ENCODE measurements at places on chromosomes 1 and 21. TPM values are rescaled to one million over a fixed set of nuclear protein-coding genes. Genes with fewer than 3 reads are reported as not detected.

Gene UBE2G2
- polyA plus RNA-seq = 78.2 TPM

Gene DMBX1
- not detected for polyA plus RNA-seq

Gene PDZK1
- polyA plus RNA-seq = 199 TPM

Gene KRTAP26-1
- not detected for polyA plus RNA-seq

Gene HCN3
- polyA plus RNA-seq = 8.4 TPM

Gene GBP2
- polyA plus RNA-seq = 3.8 TPM

Gene IFI44L
- polyA plus RNA-seq = 6.6 TPM

Gene NBPF19
- 19.1 TPM for polyA plus RNA-seq

Gene KLHDC9
- polyA plus RNA-seq = 21.5 TPM

Gene FMN2
- polyA plus RNA-seq = 8.8 TPM

Gene SZRD1
- polyA plus RNA-seq = 104 TPM

Gene PODN
- polyA plus RNA-seq = 1.7 TPM

Gene CD34
- polyA plus RNA-seq = 79.5 TPM

Gene BEND5
- polyA plus RNA-seq = 29.2 TPM

Gene SERINC2
- polyA plus RNA-seq = 54.5 TPM

Gene PLA2G4A
- polyA plus RNA-seq = 8.5 TPM

Gene CFHR1
- 0.57 TPM for polyA plus RNA-seq

Gene SPRR3
- 0.18 TPM for polyA plus RNA-seq

Gene NBPF4
- not detected for polyA plus RNA-seq

Gene GNG5
- 159 TPM for polyA plus RNA-seq

Gene ADSS2
- 65.8 TPM for polyA plus RNA-seq

Gene OVAAL
- polyA plus RNA-seq = not detected

Gene FAM151A
- 25.1 TPM for polyA plus RNA-seq

Gene KCNT2
- polyA plus RNA-seq = 10.4 TPM

Data from left renal cortex interstitium (tissue), 4 donors.